Activated CD8-positive, alpha-beta memory T cell treated with anti-CD3 and anti-CD28 coated beads, Interleukin-2, amount 10 ng/mL, durations not matched to agents 7 days and 5 days (primary cell): ENCODE measurements at places on chromosomes 6 and 20.

- no peak for DNase-seq
- peaks cover 85% of the 10 kb centered on the region for H3K4me1 ChIP-seq
- H3K27me3 ChIP-seq = no peaks in the 10 kb centered on the region
- H3K4me3 ChIP-seq = no peak overlapping the region
- peak overlapping the region; percentile 17 for H3K27ac ChIP-seq
Observed at GRCh38 chr20:49672096-49672664, 41.5 kb downstream of the B4GALT5 start.

DNA sequence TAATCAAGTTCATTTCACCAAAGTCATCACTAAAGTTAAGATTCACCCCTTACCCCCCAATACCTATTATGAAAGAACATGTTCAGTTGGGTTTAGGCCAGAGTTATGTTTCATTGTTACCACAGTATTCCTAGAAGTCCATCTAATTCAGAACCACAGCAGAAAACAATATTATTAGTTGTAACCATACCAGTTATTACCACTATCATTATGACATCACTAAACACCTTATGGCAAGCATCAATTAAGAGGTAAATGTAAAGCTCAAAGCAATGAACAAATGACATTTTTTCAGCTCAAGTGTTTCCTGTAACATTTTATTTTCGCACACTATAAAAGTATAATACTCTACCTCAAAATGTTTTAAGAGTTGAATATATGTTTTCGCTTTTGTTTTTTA lies 4.4 kb downstream of the CEP85L start:
- H3K27me3 ChIP-seq = no peaks in the 10 kb centered on the region
- no peak overlapping the region for H3K4me3 ChIP-seq
- H3K4me1 ChIP-seq = peaks cover 35% of the 10 kb centered on the region
- no peak overlapping the region for H3K27ac ChIP-seq
- H3K36me3 ChIP-seq = peaks cover 13% of the 10 kb centered on the region
- DNase-seq = no peak

DNA sequence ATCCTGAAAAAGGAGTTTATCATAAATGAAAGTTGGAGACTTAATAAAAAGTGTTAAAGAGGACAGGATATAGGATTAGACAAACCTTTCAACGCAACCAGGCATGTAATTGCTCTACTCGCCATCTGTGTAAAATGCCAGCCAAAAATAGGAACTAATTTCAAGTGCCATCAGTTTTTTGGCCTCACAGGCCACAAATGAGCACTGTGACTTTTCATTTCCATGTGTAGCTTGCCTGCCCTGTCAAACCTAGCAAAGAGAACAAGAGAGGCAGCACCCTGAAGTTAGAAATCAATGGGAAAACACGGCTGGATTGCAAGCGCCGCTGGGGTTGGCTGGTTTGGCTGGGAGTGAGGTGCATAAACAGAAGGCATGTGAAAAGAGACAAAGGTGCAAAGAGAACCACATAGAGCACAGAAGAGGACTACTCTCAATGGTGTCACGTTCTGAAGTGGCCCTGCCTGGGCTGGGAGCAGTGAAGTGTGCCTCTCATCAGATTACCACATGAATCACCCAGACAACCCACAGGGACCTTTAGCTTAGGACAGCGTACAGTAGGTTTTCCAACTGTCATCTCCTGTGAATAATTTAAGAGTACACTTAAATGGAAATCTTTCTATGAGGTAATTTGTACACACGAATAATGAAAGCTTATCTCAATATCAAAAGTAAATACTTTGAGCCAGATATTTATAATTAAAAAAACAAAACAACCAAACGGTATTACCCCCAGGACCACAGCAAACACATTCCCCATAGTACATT lies 78.0 kb upstream of the NHSL1 start:
- no peak overlapping the region for H3K4me3 ChIP-seq
- H3K4me1 ChIP-seq = no peaks in the 10 kb centered on the region
- no peak overlapping the region for H3K27ac ChIP-seq
- H3K27me3 ChIP-seq = peaks cover 15% of the 10 kb centered on the region
- H3K36me3 ChIP-seq = no peaks in the 10 kb centered on the region
- no peak for DNase-seq

DNA sequence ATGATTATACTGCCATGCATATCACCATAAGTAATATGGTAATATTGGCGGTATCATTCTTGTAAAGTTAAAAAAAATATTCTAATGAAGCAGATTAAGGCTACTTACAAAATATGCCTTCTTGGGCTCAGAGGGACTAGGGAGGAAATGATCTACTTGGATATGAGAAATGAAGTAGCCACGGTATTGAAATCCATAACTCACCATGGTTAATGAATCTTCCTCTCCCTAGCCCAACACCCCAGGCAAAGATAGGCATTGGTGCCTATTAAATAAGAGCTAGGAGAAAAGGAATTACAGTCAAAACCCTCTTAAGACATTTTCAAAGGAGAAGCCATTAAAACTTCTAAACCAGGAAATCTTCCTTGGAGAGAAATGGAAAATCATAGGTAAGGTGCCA lies 280.5 kb downstream of the TFAP2B start:
- H3K4me1 ChIP-seq = no peaks in the 10 kb centered on the region
- no peaks in the 10 kb centered on the region for H3K27me3 ChIP-seq
- H3K4me3 ChIP-seq = no peak overlapping the region
- DNase-seq = no peak
- H3K36me3 ChIP-seq = no peaks in the 10 kb centered on the region

DNA sequence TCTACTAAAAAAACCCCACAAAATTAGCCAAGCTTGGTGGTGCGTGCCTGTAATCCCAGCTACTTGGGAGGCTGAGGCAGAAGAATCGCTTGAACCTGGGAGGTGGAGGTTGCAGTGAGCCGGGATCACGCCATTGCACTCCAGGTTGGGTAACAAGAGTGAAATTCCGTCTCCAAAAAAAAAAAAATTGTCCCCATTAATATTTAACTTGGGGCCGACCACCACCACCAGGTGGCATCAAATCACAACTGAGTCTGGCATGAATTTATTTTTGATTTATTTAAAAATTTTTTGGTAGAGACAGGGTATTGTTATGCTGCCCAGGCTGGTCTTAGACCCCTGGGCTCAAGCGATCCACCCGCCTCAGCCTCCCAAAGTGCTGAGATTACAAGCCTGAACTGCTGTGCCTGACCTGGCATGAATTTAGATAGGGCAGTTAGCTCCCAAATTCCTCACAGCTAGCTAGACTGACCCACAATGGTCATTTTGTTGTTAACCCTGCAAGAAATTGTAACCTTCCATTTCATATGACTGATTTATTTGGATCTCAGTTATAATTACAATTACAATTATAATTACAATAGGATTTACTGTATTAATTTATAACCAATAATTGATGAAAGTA lies 17.1 kb upstream of the BEND3 start:
- DNase-seq = no peak
- H3K4me3 ChIP-seq = no peak overlapping the region
- H3K27ac ChIP-seq = no peak overlapping the region
